ENCODE measurements at places on chromosomes 2 and 18.

DNA sequence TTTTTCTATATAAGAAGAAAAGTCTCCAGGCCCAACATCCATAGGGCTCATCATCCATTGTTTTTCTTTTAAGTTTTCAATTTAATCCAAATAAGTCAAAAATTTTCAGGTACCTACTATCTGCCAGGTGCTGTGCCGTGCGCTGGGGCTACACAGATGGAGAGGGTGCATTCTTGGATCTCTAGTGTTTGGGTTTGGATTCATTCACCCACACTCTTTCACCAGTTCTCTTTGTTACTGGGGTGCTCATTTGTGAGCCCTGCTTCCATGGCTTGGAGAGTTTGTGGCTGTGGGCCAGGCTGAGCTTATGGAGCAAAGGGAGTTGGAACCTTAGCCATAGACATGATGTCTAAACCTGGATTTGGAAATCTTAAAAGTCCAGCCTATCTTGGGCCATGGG, 51.0 kb downstream of the CDK15 start:
- DNase-seq: no peak

GRCh38 chr2:128425731-128426620, 107.3 kb upstream of the HS6ST1 start:
- no peak for DNase-seq

DNA sequence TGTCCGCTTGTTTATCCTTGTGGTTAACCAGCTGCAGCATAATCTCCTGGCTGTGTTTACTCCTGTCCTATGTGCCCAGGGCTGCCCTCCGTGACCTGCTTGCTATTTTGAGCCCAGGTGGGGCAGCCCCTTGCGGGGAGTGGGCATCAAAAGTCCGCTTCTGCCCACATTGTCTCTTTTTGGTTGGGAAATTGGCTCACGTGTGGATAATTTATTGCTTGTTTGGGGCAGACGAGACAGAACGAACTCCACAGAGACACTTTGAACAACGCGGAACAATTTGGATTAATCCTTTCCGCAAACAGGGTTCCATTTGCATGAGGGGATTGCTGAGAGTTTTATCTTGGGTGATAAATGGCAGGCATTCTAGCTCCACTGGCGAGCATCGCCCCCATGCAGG, 8.1 kb upstream of the CXCR4 start:
- DNase-seq: no peak

DNA sequence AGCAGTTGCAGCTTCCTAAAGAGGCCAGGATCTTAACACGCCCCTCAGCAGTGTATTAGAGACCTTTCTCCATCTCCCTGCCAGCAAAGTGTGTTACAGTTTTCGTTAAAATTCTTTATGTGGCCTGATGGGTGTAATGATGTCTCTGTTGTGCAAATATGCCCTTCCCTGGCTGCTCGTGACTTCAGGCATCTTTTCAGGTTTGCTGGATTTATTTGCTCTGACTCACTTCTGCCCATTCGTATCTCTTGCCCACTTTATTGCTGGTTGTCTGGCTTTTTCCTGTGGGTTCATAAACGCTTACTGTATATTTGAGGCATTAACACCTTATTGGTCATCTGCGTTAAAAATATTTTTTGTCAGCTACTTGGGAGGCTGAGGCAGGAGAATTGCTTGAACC, 134.5 kb downstream of the ASB1 start:
- DNase-seq: no peak

GRCh38 chr18:26546875-26547645, 1.3 kb downstream of the KCTD1 start:
- no peak for DNase-seq

GRCh38 chr2:237638176-237638575, 10.8 kb downstream of the LRRFIP1 start:
- DNase-seq: no peak

- DNase-seq: no peak
Observed at GRCh38 chr2:34308140-34308539, 709.0 kb upstream of the FAM98A start.

DNA sequence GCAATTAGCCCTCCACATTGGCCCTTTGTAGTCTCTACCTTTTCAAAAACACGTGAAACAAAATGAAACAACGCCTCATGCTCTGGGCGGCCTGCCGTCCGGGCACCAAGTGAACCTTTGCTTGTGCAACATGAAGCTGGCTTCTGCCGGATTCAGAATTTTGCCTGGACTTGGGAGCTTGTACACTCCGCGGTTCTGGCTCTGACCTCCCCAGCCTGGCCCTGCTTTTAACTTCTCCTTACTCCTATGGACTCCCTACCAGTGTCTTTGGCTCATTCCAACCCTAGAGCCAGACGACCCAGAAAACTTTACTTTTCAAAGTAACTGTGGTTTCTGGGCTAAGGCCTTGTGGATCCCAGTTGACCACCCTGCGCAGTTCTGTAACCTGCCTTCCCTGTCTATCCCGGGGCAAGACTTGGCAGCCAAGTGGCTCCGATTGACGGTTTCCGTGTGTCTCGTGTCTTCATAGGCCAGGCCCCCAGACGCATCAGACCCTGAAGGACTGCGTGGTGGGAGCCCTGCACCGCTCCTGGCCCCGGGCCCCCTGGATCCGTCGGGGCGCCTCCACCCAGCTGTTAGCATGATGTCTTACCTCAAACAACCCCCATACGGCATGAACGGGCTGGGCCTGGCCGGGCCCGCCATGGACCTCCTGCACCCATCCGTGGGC, 1.9 kb downstream of the OTX1 start:
- DNase-seq: no peak

GRCh38 chr18:35732636-35733035, 151.1 kb downstream of the GALNT1 start:
- no peak for DNase-seq

- DNase-seq: no peak
Observed at GRCh38 chr2:106833256-106833655, 52.7 kb downstream of the ST6GAL2 start.

GRCh38 chr2:62443886-62444285, 62.1 kb downstream of the TMEM17 start:
- DNase-seq: no peak

DNA sequence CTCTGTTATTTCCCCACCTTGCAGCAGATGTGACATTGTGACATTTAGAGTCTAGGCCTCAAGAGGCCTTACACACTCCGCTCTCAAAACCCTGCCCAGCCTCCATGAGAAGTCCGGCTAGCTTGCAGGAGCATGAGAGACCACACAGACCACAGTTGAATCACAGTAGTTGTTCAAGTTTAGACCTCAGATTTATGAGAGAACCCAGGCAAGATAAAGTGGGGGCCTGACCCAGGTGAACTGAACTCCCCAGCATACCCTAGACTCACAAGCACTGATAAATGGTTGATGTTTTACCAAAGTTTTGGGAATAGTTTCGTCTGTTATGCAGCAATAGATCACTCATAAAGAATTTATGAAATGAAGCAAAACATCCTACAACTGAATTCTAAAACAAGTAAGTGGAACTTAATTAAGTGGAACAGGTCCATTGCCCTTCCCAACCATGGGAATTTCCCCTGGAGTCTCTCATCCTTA, 4.7 kb upstream of the STAT1 start:
- DNase-seq: no peak

DNA sequence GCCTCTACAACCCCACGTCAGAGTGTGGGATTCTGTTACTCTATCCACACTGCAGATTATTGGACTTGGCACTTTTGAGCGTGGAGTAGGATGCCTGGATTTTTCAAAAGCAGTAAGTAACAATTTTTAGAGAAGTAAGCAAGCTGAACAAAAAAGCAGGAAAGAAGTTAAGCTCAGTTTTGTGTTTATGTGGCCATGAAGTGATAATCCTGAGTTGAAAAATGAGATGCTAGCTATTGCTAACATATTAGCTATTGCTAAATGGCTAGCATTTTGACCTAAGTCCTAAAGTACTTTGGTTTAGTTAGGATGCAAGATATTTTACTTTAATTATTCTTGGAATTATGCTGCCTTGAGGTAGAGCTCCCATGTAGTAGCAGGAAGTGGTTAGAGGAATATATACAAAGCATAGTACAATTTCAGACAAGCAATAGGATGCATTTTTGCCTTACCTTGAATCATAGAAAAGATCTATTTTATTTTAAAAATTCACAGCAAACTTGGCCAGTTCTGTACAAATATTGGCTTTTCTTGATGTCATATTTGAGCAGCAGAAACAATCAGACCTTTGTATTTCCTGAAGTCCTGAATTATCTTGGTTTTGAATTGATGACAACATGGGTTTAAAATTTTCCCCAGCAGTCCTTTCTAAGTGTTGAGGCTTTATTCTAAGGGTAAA, 74.6 kb downstream of the COX7A2L start:
- DNase-seq: no peak

DNA sequence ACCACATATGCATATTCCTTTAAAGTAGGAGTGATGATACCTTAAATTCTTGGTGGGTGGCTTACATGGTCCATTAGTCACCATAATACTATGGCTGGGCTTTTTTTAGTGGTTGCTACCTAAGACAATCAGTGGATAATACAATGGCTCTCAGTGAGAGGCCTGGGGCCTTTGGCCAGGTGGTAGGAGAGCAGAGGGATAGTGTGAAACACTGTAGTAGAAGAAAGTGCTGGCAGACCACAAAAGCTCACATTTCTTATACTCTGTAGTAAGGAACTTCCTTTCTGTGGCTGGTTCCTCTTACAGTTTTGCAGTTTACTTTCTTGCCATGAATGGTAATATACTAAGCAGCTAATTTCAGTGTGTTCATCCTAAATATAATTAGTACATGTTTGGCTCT, 583.5 kb downstream of the XIRP2 start:
- no peak for DNase-seq

GRCh38 chr18:9782073-9782857, 74.2 kb downstream of the RAB31 start:
- no peak for DNase-seq

- no peak for DNase-seq
Observed at GRCh38 chr2:132891498-132891897, 221.5 kb upstream of the LYPD1 start.

DNA sequence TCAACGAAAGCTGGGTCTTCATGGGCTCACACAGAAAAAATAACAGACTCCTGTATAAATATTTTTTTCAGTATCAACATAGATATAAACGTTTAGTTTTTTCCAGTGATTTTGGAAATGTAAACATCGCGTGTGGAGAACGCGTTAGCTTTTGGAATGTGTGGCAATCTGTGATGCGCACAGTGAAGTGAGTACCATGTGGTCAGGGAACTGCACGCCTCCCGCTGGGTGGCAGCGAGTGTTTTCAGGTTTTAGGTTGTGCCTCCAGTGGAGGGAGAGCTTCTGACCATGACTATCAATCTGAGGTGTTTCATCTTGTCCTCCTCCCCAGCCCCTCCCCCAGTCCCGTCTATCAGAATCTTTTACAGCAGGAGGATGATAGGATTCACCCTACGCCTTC, 127.8 kb downstream of the ARHGAP28 start:
- DNase-seq: no peak

DNA sequence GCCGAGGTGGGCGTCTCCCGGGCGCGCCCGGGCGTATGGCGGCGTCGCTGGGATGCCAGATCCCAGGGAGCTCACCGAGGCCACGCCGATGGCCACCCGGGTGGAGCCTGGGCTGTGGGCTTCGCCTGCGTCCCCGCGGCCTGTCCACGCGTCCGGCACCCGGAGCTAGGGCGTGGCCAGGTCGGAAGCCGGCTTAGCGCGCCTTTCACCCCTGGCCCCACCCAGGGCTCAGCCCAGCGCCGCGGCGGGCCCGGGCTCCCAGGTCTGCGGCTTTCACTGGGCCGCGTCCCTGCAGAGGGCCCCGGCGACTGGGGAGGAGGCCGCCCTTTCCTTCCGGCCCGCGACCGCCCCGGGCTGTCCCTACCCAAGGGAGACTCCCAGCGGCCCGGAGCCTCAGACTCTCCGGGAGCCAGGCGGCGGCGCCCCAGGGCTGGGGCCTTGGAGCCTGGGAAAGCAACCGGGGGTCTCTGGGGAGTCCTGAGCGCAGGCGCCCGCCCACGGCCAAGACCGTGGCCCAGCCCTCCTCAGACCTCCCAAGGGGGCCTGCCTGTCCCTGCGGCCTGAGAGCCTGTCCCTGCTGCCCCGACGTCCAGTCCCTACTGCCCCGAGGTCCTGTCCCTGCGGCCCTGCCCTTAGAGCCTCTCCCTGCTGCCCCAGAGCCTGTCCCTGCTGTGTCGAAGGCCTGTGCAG, 36.3 kb upstream of the ITM2C start:
- no peak for DNase-seq

DNA sequence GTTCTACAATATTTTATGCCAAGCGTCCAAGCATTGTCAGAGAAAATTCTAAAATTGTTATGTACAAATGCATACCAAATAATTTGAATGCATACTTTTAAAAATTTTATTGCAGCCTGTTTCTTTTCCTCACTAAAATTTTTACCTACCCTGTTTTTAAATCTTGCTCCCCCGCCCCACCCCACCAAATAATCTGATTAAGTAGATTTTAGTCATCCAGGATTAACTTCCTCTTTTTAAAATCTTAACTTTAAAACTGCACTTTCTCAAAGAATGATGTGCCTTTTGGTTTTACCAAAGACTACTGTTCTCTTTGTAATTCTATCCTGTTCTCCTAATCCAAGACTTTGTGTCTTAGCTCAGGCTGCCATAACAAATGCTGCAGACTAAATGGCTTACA, 269.4 kb upstream of the FN1 start:
- DNase-seq: no peak

Measured in NCI-H2171 (cell line).